ENCODE measurements at places on chromosomes 13 and 19.

DNA sequence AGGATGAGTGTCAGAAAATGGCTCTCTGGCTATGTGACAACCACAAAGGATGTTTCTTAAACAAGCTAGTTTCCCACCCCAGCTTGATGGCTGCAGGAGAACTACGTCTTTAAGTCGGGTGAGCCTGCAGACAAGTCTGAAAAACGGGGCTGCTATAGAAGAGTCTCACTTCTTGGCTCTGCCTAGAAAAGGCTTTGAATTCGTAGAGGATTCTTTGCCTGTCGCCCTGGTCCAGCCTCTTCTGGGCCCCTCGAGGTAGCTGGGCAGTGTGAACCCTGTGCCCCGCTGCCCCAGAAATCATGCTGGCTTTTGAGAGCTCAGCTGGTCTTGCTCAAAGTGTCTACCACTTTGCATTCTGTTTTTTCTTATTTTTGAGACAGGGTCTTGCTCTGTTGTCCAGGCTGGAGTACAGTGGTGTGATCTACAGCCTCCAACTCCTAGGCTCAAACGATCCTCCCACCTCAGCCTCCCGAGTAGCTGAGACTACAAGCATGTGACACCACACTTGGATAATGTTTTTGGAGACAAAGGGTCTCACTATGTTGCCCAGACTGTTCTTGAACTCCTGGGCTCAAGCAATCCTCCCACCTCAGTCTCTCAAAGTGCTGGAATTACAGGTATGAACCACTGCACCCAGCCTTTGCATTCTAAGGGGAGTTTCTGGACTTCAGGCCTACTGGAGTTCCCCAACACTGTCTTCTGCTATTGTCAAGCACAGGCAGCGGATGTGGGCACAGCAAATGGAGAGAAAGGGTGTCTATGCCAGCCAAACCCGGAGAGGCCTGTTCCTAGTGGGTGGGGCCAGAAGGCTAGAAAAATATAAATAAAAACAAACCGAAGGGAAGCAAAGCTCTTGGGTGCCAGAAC lies 6.5 kb downstream of the CEBPA start:
- DNase-seq = no peak

DNA sequence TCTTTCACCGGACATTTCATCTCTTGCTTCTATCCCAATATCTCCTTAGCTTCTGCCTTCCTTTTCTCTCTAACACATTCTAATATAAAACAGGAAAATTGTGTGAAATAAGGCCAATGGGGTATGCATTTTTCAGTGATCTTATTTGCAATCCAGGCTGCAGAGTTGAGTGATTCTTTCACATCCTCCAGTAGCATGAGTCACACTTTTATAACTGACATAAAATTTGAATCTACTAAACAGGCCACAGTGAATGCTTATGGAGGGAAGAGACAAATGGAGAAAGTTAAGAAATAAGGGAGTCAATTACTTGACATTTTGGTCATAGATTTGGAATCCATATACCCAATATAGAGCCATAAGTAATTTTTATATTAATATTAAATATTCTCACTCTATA lies 1037.0 kb upstream of the SPRY2 start:
- no peak for DNase-seq

DNA sequence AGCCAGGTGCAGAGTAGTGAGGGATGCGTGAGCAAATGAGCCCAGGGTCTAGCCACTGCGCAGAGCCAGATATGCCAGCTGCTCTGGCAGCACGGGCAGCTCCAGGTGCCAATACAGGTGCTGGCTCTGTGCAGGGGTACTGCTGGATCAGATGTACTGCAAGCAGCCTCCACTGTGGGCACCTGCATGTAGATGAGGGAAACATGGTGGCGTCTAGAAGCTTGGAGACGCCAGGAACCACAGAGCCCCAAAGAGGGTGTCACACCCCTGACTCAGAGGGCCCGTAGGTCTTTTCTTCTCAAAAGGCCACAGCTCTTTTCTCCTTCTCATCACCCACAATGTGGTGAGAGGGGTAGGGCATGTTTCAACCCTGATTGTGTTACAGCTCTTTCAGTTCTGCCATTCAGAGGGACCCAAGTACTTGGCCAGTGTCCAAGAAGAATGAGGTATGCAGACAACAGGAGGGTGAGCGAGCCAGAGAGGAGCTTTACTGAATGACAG lies 244.4 kb upstream of the SLITRK1 start:
- DNase-seq = no peak

DNA sequence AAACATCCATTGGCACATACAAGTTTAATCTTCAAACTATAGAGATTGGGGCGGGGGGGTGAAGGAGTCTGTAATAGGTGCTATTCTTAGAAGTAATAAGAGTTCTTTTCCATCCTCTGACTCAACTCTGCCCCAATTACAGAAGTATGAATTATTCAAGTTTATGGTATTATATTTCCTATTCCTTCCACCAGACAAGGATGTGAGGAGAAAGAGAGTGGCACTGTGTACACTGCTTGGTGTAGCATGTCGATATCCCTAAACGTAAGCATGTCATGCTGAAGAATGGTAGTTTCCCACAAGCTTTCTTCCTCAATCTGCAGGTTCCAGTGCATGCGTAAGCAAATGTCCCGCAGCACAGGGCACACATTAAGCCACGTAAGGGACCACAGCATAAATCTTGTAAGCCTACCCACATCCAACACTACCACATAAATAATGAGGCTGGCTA lies 14.1 kb downstream of the BRD4 start:
- no peak for DNase-seq

- DNase-seq = no peak
Measured at GRCh38 chr19:1266916-1267476, 2.1 kb upstream of the CIRBP start.

- DNase-seq = no peak
Measured at GRCh38 chr19:33905937-33906577, 109.4 kb downstream of the KCTD15 start.

GRCh38 chr13:109844396-109844795 lies 58.0 kb upstream of the IRS2 start:
- DNase-seq = no peak

DNA sequence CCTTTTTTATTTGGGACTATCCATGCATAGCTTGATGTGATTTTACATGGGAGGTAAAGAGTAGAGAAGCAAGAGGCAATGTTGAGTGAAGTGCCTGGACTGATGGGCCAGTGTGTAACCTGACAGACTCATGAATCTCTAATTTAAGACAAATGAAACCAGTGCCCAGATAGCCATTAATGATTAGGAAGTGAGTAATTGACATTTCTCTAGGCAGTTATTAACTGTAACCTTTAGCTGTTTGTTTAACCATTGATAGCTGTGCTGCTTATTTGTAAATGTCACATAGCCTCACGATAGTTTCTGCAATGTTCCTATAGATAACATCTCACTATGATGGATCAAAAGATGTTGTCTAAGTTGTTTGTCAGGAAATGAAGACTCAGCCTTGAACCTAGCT lies 1047.5 kb upstream of the SPRY2 start:
- DNase-seq = no peak

Data from HuH-7 (cell line).